ENCODE measurements at places on chromosomes 7 and 10.

DNA sequence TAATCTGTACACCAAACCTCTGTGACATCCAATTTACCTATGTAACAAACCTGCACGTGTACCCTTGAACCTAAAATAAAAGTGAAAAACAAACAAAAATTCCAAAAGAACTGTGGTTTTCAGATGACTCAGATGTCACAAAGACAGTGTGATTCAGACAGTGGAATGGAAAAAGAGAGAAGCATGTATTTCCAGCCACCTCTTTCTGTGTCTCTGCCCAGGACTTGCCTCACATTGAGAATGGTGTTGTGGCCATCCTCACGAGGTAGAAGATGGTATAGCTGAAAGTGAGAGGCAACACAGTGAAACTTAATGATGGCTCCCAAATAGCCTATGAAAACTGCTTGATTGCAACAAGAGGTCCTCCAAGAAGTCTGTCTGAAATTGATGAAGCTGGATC is 78.0 kb downstream of the ARL5B start:
- no peak for DNase-seq

GRCh38 chr10:81784111-81784597 is 90.8 kb upstream of the NRG3 start:
- no peak for DNase-seq

DNA sequence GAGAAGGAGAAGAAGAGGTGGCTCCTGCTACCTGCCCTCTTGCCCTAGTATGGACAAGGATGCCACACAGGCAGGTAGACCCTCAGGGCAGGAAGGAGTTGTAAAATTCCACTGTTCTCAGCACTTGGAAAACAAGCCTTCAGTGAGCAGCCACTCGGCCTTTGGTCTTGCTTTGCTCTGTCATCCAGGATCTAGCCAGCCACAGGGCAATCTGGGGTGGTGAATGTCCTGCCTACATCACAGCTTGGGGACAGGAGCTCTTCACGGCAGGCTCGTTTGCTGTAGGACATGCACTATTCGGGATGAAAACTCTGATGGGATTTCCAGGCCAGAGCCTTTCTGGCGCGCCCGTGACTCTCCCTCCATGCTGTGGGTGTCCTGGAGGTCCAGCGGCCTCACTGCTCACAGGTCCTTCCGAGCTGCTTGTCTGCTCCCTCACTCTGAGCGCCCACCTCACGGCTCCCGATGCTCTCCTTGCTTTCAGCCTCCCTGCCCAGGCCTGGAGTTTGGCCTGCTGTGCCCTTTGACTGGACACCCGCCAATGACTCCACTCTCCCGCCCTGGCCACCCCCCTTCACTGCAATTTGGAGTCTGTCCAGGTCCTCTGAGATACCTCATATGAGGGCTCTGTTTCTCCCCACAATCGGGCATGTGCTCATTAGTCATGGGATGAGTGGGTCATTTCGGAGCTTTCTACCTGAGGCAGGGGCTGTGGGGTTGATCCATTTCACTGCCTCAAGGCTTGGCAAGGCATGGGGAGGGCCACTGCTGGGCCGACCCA is 227.2 kb upstream of the GRB10 start:
- peak; percentile 75 for DNase-seq

DNA sequence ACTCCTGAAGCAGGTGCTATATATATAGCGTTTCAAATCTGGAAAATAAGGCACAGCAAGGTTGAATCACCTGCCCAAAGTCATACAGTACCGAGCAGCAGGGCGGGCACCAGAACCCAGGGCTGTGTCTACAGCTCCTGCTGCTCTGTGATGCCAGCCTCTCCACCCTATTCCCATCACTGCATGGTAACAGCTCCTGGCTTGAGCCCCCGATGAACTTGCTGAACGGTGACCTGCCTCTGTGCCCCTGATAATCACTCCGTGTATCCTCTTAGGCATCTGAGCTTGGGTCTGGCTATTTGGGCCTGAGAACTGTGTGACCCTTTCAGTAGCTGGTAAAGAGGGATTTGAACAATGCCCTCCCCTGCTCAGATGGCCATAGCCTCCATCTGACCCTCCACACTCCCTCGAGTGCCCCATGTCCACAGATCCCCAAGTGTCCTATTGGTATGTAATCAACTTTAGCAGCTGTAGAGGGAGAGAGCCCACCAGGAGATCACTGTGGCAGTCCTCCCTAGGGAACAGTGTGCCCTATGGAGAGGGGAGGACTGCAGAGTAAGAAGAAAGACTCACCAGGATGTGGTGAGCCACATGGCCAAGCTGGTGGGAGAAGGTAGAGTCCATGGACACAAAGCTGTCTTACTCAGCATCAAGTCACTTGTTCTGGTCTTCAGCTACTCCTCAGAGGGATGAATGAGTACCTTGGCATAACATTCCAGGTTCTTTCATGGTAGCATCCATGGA is 1.1 kb upstream of the ARHGAP22 start:
- DNase-seq: no peak

DNA sequence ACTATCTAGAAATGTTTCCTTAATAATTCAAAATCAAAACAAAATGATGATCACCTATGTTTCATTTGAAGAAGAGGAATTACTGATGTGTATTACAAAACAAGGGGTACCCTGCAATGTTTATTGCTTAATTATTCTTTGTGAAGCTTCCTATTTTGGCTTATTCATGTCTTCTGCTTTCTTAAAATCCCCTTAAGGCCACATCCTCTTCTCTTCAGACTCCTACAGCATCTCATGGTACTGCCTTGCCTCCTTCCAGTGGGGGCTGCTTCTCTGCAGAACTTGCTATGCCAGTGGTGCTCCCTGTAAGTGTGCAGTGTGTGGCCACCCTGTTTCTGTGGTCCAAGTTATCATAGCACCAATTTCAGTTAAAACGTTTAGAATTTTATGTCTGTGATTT is 35.0 kb downstream of the CCDC146 start:
- no peak for DNase-seq

DNA sequence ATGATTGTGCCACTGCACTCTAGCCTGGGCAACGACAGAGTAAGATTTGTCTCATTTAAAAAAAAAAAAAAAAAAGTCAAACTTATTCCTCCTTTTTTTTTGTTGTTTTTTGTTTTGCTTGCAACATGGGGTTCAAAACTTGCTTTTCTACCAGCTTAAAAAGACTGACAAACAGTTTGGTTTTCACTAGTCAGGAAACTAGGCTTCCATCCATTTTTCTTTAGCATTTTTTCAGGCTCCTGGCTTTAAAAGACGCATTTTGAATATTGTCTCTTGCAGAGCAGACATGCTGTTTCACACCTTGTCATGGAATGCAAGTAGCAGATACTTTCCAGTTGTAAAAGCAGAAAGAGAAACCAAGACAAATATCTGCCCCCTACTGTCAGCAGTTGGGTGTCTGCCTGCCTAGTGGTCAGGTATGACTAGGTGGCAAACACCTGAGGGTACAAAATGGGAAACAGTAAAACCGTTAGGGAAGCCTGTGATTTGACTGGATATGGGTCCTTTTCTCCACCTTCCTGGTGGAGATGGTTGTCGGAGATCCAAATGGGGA is 139.9 kb downstream of the CCDC71L start:
- DNase-seq: peak; percentile 8

DNA sequence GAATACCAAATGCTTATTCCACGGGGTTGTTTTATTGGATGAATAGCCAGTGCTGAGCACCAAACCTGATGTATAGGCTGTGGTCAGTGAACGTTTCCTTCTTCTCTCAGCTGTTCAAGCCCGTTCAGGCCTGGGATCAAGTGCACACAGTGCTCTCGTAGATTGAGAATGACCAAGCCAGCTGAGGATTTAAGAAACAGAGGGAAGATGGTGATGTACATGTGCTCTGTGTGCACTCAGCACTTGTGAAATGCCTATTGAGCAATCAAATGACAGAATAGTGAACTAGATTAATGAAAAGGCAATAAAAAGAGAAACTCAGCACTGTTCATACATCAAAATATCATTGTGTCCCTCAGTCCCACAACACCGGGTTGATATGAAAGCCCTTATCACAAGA is 302.5 kb downstream of the BMPER start:
- no peak for DNase-seq

GRCh38 chr7:142485617-142486226 is 227.9 kb upstream of the PRSS58 start:
- peak; percentile 27 for DNase-seq

GRCh38 chr7:73442903-73443500 is 9.4 kb downstream of the FZD9 start:
- DNase-seq: no peak
